ENCODE measurements at places on chromosomes 7 and 10. TPM values are rescaled to one million over a fixed set of nuclear protein-coding genes. Genes with fewer than 3 reads are reported as not detected.

The ZNF853 gene
- total RNA-seq: 8.7 TPM

The GLCCI1 gene
- 23.5 TPM for total RNA-seq

The TAS2R41 gene
- total RNA-seq: not detected

The LIPJ gene
- 0.13 TPM for total RNA-seq

The TMEM229A gene
- total RNA-seq: 0.27 TPM

The CPVL gene
- 21.5 TPM for total RNA-seq

The AKR1C3 gene
- total RNA-seq: 48.1 TPM

DNA sequence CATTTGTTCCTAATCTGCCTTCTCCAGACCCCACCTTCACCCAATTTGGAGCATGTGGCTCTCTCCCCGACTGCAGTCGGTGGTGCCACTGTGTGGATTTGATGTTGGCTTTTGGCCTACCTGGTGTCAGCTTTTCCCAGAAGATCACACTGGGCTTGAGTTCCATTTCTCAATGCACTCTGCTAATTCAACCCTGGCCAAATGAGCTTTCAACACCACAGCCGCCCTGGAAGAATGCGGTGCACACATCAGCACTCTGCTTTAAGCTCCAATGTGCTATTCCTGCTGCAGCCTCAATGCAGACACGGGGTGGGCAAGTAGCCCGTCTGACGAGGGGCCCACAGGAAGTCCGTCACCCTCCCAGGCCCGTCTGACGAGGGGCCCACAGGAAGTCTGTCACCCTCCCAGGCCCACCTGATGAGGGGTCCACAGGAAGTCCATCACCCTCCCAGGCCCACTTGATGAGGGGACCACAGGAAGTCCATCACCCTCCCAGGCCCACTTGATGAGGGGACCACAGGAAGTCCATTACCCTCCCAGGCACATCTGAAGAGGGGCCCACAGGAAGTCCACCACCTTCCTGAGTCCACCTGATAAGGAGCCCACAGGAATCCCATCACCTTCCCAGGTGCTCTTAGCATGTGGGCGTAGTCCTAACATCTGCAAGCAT is 64.4 kb downstream of the ASB13 start:
- no peak for DNase-seq

DNA sequence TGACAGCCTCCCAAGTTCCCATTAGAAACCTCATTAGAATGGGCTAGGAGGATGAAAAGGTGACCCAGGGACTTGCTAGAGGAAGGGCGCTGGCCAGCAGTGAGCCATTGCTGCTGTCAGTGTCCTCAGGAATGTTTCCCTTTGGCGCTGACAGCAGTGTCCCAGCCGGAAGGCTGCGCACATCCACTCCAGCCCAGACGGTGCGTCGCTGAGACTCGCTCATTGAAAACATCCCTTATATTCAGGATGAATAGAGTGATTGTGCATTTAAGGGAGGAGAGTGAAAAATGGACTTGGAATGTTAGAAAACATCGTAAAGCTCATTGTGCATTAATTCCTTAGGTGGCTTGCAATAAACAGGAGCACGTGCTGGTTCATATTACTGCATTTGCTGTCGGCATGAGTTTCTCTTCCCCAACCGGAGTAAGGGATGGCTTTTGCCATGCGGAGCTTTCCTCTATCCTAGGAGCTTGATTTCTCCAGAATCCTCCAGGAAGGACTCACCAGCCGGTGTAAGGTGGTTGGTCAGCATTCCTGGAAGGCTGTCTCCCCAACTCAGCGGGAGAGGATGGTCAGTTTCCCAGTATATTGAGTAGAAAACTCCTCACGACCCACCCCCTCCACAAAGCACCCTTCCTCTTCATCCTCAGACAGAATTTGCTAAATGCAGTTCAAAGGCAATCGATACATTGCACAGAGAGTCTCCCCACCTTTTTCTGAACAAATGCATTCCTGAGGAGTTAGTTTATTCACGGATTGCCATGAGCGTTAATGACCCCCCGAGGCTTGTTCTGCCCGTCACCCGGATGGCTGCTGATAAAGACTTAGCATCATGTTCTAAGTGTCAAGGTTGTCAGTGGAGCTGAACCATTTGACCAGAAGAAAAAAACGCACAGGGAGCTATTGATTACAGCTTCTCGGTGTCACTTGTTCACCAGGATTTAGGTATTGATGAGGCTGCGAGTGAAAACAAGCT is 201.8 kb downstream of the EBF3 start:
- no peak for DNase-seq

DNA sequence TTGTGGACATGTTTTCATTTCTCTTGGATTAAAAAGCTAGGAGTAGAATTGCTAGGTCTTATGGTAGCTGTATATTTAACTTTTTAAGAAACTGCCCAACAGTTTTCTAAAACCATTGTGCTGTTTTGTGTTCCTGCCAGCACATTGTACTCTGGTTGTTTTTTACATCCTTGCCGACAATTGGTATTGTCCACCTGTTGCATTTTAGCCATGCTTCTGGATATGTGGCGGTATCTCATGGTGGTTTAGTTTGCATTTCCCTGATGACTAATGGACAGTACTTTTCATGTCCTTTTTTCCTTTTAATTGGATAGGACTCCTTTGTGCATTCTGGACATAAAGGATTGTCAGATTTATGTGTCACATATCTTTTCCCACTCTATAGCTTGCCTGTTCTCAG is 45.5 kb downstream of the STK17A start:
- DNase-seq: no peak

- no peak for DNase-seq
Measured at GRCh38 chr10:74036474-74036873, 38.6 kb downstream of the VCL start.

- no peak for DNase-seq
Measured at GRCh38 chr10:113646336-113647201, 17.3 kb downstream of the NRAP start.

DNA sequence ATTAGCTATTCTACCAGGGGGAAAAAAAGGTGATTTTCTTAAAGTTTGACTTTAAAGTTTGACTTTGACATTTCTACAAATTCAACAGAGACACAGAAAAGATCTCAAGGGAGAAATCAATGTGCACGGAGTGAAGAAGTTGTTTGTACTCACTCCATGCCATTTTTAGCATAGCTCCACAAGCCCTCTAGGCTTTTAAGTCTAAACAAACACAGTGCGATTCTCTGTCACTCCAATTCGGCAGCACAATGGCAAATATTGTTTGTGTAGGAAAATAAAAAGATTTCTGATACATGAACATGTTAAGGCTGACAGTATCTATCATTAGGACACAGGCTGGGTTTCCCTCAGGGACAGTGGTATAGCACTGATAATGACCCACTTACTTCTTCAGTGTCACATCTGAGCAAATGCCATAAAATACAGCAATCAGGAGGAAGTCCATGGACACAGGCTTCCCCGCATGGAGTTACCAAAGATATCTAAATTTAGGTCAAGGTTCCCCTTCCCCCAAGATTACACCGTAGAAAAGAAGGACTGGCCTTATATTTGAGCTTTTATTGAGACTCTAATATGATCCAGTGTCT is 28.0 kb downstream of the GSAP start:
- no peak for DNase-seq

DNA sequence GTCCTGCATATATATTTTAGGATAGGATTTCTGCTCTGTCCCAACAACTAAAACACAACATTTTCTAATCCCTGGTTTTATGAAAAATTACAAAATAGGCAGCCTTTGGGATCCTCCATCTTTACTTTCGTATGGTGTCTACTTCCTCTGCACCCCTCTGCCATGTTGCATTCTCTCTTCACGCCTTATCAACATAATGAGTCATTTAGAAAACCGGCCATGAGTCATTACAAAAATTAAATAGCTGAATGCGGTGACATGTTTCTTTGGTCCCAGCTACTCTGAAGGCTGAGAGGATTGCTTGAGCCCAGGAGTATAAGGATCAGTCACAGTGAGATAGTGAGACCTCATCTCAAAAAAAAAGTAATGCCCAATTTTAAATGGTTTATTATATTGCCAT is 148.1 kb upstream of the CELF2 start:
- DNase-seq: no peak

GRCh38 chr7:81600608-81601007 is 169.2 kb downstream of the HGF start:
- DNase-seq: no peak

GRCh38 chr7:125465527-125465926 is 535.9 kb upstream of the POT1 start:
- DNase-seq: no peak

GRCh38 chr7:118452128-118452527 is 227.6 kb downstream of the ANKRD7 start:
- no peak for DNase-seq

DNA sequence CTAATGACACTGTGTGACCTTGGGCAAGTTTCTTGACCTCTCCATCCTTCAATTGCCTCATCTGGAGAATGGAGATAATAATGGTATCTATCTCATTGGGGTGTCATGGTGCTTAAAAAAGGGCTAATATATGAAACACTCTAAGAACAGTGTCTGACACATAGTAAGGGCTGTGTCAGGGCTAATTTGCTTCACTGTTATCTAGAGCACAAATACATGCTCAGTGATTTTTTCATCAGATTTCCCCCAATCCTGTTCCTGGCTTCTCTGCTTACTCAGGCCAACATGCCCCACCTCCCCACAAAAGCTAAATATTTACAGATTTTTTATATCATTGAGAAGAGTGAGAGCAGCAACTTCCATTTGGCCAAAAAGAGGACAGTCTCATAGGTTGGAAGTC is 20.6 kb downstream of the WIPF3 start:
- no peak for DNase-seq

DNA sequence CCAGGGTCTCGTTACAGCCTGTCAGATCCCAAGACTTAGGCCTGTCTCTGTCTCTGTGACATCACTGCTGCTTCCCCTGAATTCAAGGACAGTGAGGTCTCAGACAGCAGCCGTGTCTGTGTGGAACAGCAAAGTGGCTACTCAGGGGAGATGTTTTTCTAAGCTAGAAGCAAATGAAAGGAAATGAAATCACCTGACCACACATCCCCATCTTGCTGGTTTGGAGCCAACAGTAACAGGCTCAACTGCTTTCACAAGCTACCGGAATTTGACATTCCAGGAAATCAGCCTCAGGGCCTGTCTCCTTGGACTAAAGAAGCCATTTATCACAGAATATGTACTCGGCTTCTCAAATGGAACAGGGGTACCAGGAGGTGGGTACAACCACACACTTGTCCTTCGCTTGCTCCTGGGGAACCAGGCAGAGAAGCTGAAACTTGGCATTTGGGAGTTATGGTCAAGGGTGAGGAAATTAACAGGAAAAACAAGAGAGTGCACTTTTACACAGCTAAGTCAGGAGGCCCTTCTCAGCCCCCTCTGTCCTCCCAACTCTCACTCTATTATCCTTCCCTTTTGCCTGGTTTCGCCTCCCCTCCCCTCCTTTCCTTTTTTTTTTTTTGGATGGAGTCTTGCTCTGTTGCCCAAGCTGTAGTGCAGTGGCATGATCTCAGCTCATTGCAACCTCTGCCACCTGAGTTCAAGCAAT is 73.2 kb downstream of the SPDYE5 start:
- DNase-seq: no peak

GRCh38 chr7:94223375-94224084 is 171.2 kb upstream of the COL1A2 start:
- no peak for DNase-seq

- no peak for DNase-seq
Measured at GRCh38 chr10:123166618-123167017, 12.4 kb downstream of the BUB3 start.

GRCh38 chr7:78594156-78594555 is 795.6 kb downstream of the PHTF2 start:
- no peak for DNase-seq

DNA sequence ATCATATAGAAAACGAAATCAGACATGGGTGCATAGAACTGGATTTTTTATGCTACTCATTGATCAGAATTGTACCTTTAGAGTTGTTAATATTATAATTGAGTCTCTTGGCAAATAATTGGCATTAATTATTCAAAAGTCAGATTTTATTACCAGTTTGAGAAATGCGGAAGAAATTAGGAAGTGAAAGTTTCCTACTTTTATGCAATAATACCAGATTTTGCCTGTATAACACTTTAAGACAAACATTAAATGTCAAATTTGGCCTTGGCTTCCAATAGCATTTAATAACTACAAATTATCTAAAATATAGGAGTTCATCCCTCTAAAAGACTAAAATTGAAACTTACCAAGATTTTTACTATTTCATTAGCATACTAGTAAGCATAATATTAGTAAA is 6.8 kb upstream of the TFEC start:
- no peak for DNase-seq

GRCh38 chr7:80464211-80464610 is 47.7 kb downstream of the GNAT3 start:
- DNase-seq: no peak

Data from sciatic nerve (tissue), 2 donors.